ENCODE measurements at places on chromosomes 7 and 10.

- no peak for DNase-seq
Observed at GRCh38 chr7:117588352-117588794, 108.5 kb downstream of the CFTR start.

DNA sequence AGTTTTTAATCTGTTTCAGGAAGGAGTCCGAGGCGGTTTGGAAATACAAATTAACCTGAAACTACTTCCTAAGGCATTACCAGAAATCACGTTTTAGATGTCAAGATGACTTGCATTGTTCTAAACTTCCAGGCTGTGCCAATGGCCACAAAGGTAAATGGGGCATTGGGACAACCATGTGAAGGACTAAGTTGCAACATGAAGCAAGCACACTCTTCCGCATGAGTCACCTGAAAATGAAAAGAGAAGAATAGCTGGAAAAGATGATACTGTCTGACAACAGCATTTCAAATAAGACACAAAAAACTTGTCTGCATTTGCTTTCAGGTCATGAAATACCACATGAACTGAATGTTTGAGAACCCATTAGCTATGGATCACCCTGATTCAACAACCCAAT is 262.1 kb downstream of the AHR start:
- DNase-seq, result no peak

GRCh38 chr10:68559251-68559650 is 886 bp upstream of the TET1 start:
- no peak for DNase-seq

DNA sequence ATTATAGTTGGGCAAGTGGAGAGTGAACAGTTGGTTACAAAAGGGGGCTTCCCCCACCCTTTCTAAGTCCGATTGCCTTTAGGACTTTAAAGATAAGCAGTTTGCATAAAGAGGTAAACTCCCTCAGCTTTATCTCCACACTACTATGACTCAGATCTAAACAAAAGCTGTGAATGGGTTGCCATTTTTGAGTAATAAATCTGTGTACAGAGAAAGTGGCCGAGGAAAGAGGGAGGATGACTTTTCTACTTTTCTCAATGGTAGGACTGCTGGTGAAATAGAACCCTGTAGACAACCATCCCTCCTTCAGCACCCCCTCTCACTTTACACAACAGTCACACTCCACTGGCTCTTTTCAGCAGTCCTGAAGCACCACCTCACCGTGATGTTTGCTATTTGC is 71.2 kb downstream of the DNMBP start:
- DNase-seq, result no peak

DNA sequence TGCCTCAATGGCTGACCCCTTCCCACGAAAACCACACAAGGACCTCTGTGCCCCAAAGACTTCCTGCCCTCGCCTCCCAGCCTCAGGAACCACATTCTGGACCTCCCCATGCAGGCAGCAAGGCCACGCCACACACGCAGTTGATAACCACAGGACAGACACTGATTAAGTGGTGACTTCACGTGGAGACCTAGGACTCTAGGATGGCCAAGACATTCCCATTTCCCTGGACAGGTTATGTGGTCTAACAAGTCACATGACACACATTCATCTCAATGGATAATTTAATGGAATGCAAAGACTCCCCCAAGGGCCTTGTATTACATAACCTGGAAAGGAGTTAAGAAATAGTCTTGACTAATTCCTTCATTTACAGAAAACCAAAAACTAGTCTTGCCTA is 110.2 kb downstream of the LARP4B start:
- no peak for DNase-seq

Data from globus pallidus (tissue), 1 donor.